ENCODE measurements at places on chromosomes 7 and 10. TPM values are rescaled to one million over a fixed set of nuclear protein-coding genes. Genes with fewer than 3 reads are reported as not detected.

The HYAL4 gene
- not detected for polyA plus RNA-seq

The CALY gene
- polyA plus RNA-seq, result not detected

The PAX2 gene
- polyA plus RNA-seq, result not detected

The CARD11 gene
- polyA plus RNA-seq, result 0.32 TPM

The PON1 gene
- 0.07 TPM for polyA plus RNA-seq

The SNCG gene
- polyA plus RNA-seq, result 36.7 TPM

The H2BK1 gene
- not detected for polyA plus RNA-seq

The BMPER gene
- 0.34 TPM for polyA plus RNA-seq

The ETV1 gene
- 9.6 TPM for polyA plus RNA-seq

The CALML5 gene
- not detected for polyA plus RNA-seq

The HTR5A gene
- not detected for polyA plus RNA-seq

- peak; percentile 7 for DNase-seq
Observed at GRCh38 chr7:149870274-149870673, 3.5 kb upstream of the ATP6V0E2 start.

GRCh38 chr7:68969571-68969970 is 628.7 kb upstream of the AUTS2 start:
- DNase-seq, result no peak

DNA sequence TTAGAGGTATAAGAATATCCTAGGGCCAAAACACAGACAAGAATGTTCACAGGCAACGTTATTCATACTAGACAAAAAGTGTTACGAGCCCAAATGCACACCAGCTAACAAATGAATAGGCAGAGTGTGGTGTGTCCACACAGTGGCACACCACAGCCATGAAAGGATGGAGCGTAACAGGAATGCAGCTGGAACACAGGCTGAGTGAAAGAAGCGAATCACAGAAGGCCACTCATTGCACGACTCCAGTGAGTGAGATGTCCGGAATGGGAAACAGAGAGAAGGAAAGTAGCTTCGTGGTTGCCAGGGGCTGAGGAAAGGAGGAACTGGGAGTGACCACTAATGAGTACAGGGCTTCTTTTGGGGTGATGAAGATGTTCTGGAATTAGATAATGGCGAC is 198.8 kb downstream of the TNS3 start:
- DNase-seq, result no peak

DNA sequence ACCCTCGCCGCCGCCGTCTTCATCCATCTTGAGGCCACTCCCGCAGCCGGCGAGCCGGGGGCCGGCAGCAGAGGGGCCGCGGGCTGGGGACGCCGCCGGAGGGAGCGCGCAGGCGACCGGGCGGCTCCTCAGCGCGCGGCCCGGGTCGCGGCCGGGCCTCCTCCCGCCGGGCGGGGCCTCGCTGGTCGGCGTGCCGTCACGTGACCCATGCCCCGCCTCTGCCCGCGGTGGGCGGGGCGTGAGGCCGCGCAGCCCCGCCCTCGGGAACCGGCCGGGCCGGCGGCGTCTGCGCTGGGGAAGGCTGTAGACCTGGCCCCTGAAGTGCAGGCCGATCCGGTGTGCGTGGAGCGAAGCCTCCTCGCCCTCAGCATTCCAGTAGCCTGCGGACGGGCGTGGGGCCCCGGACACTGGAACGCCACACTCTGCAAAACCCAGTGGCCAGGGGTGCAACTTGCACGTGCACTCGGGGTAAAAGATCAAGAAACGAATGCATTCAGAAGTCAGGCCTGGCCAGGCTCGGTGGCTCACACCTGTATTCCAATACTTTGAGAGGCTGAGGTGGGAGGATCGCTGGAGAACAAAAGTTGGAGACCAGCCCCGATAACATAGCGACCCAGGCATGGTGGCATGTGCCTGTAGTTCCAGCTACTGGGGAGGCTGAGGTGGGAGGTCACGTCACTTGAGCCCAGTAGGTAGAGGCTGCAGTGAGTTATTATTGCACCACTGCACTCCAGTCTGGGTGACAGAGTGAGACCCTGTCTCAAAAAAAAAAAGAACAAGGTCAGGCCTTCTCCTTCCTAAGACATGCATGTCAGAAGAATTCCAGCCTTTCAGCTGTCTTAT is at the start of gene CYTH3:
CYTH3 (minus strand) TSS at position 144 of the 843 bp plus-strand sequence; CDS start at position 27, 117 bp downstream.
- DNase-seq, result peak; percentile 88

DNA sequence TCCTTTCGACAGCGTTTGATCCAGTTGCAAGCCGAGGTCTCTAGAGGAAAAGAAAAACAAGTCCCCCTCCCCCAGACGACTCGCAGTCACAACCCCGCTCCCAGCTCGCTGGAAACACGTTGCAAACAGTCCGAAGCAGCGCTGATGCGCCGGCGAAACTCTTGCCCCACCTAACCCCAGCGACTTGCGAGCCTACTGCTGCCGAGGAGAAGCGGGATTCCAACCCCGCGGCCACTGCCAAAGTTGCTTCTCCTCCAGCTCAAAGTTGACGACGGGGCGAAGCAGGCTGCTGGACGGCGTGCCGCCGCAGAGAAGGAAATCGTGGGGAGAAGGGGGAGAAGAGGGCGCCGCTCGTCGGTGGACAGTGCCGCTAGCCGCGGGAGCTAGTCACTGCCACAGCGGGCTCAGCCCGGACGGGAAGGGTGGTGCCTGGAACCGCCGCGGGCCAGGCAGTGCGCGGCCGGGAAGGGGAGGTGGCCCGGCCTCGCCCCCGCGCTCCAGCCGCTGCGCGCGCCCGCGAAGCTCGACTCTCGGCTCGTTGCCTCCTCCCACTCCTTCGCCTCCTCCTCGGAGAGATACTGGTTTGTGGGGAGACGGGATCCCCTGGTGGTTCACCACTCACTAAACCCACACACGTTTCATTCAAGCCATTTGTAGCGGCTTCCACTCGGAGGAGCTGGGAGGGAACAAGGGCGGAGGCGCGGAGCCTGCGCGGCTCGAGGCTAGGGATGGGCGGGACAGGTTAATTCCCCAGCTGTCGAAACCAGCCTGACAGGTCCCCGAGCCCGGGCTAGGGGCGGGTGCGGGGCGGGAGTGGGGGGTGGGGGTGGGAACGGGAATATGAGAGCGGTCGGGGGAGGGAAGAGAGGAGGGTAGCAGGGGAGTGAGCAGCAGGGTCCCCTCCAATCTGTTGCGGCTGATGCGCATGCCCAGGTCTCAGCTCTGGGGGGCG is at the start of gene GPR37:
GPR37 (minus strand) TSS at position 392 of the 952 bp plus-strand sequence. CDS start 816 bp downstream, outside the sequence.
- peak; percentile 25 for DNase-seq

DNA sequence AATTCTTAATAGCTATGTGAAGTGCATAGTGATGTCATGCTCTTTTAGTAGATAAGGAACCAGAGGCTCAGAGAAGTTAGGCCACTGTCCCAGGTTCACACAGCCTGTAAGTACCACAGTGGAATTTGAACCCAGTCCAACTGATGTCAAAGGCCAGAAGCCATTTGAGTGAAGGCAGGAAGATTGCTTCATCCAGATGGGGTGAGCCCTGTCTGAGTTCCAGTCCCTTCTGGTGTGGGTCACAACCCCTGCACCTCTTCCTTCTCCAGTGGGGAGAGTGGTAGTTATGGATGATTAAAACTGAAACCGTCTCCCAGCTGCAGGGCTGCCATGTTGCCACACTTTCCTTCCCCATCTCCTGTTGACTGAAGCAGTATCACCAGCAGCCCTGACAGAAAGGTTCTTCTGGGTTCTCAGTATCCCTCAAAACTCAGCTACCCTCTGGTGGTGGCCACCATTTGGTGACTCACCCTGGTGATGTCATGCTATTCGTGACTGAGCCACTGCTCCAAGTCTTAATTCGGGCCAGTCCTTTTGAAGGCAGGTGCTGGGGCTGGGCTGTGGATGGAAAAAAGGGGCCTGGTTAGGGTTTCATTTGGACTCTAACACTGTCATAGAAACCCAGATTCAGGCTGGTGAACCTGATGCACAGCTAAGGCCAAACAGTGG is 1.5 kb upstream of the C10orf95 start:
- peak; percentile 46 for DNase-seq

DNA sequence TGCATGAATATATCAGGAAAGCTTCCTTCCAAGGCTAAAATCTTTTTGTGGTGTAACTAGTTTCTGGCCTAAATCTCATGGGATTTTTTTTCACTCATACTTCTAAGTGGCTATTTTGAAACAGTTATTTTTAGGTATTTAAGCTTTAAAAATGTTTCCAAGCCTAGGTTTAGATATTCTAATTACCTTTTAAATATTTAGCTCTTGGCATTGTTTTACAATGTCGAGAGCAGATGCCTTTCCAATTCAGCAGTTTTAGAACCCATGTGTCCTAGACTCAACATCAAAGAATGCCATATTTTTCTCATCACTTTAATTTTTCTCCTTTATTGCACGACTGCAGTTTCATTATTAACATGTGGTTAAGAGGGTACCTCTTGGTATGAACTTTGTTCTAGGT is 27.1 kb upstream of the STOX1 start:
- DNase-seq, result no peak

- DNase-seq, result no peak
Observed at GRCh38 chr7:91165006-91165845, 99.0 kb upstream of the FZD1 start.

DNA sequence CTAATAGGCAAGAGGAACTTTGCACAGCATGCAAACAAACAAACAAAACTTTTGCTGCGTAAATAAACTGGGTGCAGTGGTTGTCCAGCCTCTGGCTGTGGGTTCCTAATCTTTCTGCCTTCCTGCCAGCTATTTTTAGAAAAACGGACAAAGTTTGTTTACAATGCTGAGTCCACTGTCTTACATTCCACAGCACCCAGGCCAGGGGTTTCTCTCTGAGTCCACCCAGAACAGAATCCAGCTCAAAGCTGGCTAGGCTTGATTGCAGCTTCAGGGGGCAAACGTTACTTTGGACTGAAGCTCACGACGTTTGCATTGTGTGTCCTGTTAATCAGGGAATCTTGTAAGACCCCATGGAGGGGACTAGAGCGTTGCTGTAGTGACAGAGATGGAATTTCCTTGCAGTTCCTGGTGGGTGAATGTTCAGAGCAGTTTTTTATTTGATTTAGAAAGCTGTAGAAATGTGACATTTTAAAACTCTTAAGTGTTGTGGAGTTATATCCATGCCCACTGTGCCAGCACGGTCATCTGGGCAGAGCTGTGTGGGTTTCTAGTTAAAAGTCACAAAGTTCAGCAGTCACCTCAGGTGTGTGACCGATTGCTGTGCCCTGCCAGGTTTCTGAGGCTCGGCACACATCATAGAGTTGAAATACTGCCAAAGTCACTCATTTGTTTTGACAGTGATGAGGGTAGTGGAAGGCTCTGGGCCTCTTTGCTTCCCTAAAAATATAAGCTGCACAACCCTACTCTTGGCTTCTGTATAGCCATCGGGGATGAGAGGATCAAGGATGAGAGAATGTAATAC is 247.0 kb downstream of the STK31 start:
- no peak for DNase-seq

- no peak for DNase-seq
Observed at GRCh38 chr10:60963441-60964256, 19.7 kb upstream of the RHOBTB1 start.

DNA sequence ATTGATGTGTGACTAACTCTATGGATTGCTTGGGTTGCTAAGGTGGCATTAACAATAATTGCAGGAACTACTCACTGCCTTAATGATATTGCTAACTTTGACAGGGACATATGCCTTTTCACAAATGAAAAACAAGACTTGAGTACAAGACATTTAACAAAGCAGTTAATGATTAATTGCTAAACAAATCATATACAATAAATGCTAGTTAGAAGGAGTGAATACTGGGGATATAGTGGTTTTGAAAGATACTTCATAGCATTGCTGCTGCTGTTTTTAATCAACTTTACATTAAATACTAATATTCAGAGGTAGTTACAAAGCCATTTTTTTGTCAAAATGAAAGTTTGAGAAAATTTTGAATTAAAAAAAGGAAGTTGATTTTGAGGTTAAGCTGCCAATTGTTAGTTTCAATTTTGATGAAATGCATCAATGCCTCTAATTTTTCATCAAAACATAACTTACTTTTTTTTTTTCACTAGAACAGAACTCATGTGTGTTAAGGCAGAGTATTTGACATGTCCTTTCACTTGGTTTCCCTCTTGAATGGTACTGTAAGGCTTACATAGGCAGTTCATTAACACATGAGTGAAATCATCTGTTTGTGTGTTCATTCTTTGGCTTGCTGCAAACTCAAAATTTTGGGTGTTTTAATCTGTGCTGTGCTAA is 106.2 kb upstream of the SEMA3D start:
- DNase-seq, result no peak

DNA sequence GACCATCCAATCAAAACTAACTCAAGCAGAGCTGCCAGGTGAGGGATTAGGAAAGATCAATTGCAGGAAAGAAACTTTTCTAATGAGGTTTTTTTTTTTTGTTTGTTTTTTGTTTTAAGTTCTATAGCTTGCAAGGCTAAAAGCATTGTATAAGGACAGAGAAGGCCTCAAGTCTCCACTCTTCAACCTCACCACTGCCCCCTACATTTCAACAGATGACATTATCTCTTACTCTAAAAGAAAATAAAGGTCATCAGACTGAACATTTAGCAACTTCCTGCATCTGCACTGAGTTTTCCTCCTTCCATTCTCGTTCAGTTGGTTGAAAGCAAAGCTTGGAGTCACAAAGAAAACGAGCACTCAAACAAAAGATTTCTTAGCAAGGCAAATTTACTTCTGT is 45.2 kb upstream of the EXOC4 start:
- no peak for DNase-seq

- DNase-seq, result no peak
Observed at GRCh38 chr7:27214239-27214950, 14.5 kb upstream of the HOXA13 start.

DNA sequence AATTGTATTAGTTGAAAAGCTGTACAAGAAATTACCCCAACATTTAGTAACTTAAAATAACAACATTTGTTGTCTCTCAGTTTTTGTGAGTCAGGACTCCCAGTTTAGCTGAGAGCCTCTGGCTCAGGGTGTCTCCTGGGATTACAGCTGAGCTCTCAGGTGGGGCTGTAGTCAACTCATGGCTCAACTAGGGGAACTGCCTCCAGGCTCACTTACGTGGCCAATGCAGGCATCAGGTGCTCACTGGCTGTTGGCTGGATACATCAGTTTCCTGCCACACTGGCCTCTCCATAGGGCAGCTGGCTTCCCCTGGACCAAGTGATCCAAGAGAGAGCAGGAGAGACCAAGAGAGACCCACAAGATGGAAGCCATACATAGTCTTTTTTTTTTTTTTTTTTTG is 17.5 kb downstream of the CCNY start:
- no peak for DNase-seq

DNA sequence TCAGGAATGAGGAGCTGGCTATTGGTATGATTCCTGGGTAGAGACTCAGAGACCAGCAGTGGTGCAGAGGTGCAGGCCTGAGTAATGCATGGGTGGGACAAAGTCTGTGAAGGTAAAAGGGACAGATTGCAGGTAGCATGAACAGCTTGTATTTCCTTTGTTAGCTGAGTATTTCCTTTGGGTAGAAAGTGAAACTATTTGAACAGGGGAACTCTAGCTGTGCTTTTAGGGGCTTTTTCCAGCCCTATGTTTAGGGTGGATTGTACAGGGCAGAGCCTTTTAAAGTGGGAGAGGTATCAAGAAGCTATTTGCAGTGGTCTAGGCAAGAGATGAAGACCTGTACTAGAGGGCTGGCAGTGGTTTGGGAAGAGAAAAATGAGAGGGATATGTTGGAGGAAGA is 739.9 kb downstream of the REEP3 start:
- DNase-seq, result no peak

DNA sequence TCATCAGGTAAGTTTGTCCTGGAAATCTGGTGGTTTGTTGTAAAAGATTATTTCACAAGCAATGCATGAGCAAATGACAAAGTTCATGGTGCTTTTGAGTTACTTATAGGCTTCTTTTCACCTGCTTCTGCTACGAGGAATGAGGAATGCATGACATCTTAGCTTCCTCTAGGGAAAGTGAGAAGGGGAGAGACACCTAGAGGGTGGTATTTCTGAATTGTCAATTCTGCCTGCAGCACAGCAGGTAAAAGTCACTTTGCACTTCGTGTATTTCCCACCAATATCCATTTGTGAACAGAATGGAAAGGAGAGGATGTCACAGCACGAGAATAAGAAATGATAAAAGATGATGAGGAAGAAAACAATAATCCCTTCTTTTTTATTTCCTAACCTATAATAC is 153.4 kb upstream of the FEZF1 start:
- no peak for DNase-seq

Data from heart left ventricle (tissue), 16 donors.